ENCODE measurements at places on chromosomes 2 and 18.

- no peak for DNase-seq
These were observed 112.0 kb downstream of the MBP start for GRCh38 chr18:77020561-77020960.

DNA sequence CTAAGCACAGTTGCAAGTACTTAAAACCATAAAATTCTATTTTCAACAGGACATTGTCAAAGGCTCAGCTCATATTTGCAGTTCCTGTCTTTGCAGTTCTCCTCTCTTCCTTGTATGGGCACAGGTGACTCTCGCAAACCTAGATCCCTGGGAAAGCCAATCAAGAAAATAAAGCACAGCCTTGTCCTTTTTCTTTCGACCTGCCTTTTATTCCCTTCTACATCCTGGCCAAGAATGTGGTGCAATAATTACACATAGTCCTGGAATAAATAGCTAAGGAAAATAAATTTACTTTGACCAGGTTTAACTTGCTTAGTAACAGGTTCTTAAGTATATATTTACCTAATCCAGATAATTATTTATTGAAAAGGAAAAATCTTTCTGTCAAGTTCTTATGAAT, 20.2 kb downstream of the ATG16L1 start:
- DNase-seq: no peak

GRCh38 chr2:143732076-143732475, 602.9 kb downstream of the ARHGAP15 start:
- no peak for DNase-seq

DNA sequence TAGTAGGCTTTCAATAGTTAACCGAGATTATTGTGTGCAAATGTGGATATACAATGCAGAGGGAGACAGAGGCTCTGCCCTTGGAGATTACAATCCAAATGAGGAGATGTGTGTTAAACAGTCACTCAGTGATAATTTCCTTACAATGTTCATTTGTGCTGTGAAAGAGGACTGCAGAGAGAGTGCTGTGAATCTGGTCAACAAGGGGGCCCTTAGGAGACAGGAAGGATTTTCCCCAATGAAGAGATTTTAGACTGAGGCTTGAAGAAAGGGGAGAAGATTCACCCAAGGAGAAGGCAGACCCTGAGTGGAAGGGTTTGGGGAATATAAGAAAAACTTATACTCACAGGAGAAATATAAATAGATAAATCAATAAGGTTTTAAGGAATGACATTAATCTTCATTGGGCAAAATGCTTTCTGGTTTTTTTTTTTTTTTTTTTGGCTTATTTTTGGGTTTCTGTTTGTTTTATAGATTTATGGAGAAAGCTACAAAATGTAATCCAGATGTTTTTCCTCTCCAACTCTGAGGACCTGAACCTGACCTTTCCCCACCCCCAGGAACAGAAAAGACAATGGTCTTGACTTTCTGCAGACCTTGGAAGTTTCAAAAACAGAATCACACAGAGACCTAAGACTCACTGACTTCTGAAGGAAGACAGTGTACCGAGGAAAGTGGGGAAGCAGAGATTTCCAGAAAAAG, 151.3 kb upstream of the SERPINE2 start:
- DNase-seq: no peak

DNA sequence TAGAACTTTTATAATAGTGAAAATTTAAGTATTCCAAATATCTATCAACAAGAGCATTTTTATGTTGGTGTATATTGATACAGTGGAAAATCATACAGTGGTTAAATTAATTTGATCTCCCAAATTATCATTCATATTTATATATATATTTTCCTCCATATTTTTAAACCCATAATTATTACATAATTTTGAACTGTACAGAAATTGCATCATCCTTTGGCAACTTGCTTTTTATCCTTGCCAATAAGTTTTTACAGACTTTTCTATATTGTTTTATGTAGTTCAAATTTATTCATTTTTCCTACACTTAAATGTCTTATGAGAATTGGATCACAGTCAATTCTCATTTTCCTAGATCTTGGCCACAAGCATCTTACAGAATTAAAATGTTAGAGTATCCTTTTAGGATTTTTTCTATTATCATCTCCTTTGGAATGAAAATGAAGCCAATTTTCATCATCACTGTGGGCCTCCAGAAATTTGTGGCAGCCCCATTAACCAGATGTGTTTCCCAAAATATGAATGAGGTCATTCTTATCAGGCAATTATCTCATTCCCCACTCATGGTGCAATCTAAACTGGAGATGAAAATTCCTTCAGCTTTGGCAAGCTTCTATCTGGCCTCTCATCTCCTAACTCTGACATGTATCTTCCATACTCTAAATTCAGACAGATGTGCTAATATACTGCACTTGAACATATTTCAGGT, 94.2 kb upstream of the DLGAP1 start:
- no peak for DNase-seq

GRCh38 chr2:237060534-237061312, 25.0 kb upstream of the COPS8 start:
- peak; percentile 43 for DNase-seq

- no peak for DNase-seq
These were observed 14.5 kb upstream of the SULT1C4 start for GRCh38 chr2:108363024-108363907.

DNA sequence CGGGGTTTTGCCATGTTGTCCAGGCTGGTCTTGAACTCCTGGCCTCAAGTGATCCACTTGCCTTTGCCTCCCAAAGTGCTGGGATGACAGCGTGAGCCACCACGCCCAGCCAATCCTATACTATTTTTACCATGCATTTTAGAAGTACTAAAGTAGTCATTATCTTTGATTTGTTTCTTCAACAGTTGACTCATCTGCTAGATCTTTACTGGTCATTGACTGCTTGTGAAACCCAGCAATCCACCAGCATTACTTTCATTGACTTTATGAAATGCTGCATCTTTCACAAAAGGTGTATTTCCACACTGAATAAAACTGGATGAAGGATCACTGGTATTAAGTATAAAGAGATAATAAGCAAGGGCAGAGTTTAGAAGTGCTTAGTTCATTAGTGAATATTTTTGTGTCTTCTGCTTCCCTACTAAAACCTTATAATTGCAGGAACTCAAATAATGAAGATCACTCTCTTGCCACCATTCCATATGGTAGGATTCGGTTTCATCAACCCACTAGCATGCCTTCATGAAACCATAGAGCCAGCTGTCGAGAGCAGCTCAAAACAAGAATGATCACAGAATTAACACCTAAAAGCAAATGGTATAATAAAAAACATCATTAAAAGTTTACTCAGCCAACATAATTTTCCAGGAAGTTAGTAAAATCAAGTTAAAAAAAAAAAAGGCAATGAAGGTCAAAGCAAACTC, 33.1 kb downstream of the IRS1 start:
- DNase-seq: no peak

GRCh38 chr18:23828426-23828825, 139.2 kb downstream of the LAMA3 start:
- no peak for DNase-seq

DNA sequence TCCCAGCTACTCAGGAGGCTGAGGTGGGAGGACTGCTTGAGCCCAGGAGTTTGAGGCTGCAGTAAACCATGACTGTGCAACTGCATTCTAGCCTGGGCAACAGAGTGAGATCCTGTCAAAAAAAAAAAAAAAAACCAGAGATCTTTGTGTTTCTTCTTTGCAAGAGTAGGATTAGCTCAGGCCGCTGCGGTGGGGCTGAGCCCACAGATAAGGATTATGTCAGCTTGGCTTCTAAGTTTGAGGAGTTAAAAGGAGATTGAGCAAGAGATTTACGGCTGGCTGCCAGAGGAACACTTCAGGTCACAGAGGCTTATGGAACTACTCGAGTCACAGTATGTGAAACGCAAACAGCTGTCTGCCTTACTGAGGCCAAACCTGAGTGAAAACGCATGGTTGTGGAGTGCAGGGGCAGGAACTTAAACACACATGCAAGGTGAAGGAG, 146.7 kb upstream of the L3MBTL4 start:
- DNase-seq: peak; percentile 65

DNA sequence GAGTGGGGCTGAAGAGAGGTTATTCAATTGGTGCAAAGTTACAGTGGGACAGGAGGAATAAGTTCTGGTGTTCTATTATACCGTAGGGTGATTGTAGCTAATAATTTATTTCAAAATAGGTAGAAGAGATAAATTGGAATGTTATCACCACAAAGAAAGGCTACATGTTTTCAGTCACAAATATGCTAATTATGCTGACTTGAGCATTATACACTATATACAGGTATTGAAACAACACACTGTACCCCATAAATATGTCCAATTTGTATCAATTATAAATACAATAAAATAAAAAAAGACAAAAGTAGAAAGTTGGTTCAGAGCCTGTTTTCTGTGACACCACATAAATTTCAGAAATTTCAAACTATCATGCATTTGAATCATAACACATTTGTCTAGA, 97.7 kb downstream of the CDH19 start:
- no peak for DNase-seq

DNA sequence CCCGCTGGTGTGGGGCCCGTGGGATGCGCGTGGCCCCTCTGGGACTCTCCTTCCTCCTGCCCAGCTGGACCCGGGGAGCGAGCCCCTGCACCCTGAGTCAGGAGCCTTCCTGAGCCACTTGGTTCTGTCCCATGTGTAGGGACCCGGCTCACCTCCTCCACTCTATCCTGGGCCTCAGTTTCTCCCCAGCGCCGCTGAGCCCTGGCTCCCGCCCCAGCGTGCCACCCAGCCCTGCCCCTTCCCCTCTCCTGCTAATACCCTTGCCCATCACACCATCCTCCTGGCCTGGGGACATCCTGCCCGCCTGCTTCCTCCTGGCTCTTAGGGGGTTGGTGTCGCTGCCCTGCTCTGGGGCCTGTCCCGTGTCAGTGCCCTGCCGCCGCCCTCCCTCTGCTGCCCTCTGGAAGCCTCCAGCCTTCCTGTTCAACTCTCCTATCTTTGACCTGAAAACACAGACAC, 24.8 kb downstream of the GPC1 start:
- peak; percentile 16 for DNase-seq

- no peak for DNase-seq
These were observed 218.2 kb downstream of the RAD51AP2 start for GRCh38 chr2:17299891-17300540.

GRCh38 chr2:63676135-63676534, 87.4 kb downstream of the MDH1 start:
- no peak for DNase-seq

DNA sequence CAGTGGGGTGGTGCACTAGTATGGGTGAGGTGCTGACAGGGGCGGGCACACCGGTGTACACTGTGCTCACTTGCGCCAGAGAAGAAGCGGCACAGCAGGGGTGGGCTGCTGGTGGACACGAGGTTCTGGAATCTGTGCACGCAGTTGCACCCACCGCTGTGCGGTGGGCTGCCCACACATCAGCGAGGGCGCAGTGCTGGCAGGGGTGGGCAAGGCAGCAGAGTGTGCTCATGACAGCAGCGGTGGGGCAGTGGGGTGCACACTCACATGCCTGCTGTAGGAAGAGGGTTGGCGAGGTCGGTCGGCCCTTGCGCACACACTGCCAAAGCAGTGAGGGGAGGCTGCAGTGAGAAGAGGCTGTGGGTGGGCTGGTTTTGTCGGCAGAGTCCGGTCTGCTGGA, 141.8 kb downstream of the GALNT13 start:
- DNase-seq: no peak

DNA sequence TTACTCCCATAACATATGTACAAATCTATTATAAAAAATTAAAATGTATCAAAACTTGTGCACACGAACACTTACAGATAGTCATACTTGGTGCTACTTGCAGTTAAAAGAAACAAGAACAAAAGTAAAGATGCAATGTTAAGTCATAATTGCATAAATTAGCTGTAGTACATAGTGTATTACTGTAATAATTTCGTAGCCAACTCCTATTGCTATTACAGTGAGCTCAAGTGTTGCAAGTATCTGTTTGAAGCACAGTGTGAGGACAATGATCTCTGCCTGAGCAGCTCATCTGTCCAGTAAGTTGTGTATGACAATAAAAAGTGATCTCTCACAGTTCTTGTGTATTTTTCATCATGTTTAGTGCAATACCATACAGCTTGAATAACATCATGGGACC, 7.5 kb upstream of the SERPINB13 start:
- no peak for DNase-seq

DNA sequence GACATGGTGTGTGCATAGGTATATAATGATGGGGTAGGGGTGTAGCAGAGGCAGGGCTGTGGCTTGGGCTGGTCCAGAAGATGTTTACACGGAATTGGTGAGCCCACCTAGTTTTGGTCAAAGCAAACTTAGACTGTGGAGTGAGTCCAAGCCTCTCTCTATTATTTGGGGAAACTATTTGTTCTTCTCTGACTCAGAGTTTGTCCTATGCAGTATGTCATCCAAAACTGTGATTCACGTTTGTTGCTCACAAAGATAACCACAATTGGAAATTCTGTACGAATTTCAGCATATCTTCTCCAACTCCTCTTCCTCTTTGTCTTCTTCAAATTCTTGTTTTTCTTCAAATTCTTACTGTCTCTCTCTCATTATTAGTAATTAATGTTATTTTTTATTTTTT, 292.9 kb downstream of the XIRP2 start:
- no peak for DNase-seq

- no peak for DNase-seq
These were observed 51.0 kb downstream of the KCNH7 start for GRCh38 chr2:162787616-162788015.

- DNase-seq: no peak
These were observed 7.5 kb downstream of the CD207 start for GRCh38 chr2:70828115-70828514.

DNA sequence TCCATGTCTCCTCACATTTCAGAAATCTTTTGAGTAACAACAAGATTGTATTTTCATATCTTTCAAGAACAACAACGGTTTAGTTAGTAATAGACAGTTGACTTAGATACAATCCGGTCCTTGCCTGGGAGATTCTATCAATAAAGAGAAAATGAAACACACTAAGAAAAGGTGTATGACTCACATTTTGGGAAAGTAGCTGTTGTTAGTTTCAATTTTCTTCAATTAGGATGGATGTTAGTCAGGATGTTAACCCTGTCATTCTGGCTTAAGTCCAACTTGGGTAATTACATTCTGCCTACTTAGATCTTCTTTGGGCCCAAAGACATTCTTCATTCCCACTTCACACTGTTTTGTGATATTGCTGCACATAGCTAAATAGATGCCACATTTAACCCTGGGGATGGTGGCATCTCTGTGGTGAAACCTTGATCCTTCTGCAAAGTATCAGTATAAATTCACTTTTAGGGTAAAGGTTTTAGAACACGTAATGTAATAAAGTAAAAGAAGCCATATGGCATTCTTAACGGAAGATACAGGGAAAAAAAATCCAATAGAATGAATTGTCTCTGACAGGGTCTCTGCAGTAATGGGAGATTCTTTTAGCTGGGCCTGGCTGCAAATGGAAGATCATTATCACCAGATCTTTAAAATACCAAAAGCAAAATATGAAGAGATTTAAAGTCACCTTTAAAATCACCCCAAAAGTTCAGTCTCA, 365.5 kb downstream of the FIGN start:
- no peak for DNase-seq

- DNase-seq: no peak
These were observed 9.4 kb upstream of the INO80C start for GRCh38 chr18:35507192-35507591.

Measured in left cardiac atrium (tissue), 4 donors.